ENCODE measurements at places on chromosomes 12 and 14. TPM values are rescaled to one million over a fixed set of nuclear protein-coding genes. Genes with fewer than 3 reads are reported as not detected.

The CNTN1 gene
- total RNA-seq: 0.79 TPM

The CLEC2D gene
- 0.42 TPM for total RNA-seq

The PMEL gene
- 0.33 TPM for total RNA-seq

The HOXC11 gene
- total RNA-seq: not detected

DNA sequence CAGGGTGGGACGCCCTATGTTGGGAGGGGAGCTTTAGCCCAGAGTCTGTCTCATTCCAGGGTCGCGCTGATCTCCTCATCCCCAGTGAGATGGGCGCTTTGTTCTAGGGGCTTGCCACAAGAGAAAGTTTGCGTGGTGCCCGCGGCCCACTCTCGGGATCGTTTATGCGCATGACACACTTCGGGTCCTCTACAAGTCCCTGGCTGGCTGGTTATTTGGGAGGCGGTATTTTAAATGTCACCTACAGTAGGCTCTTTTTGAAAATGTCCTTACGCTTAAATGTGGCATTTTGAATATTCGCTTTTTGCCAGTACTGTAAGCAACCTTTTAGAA lies 541 bp downstream of the GOLT1B start:
- DNase-seq: no peak

GRCh38 chr12:105954951-105955931 lies 183.5 kb downstream of the NUAK1 start:
- DNase-seq: no peak

All from pulmonary artery endothelial cell (primary cell).